ENCODE measurements at places on chromosomes 3 and 15. TPM values are rescaled to one million over a fixed set of nuclear protein-coding genes. Genes with fewer than 3 reads are reported as not detected.

DNA sequence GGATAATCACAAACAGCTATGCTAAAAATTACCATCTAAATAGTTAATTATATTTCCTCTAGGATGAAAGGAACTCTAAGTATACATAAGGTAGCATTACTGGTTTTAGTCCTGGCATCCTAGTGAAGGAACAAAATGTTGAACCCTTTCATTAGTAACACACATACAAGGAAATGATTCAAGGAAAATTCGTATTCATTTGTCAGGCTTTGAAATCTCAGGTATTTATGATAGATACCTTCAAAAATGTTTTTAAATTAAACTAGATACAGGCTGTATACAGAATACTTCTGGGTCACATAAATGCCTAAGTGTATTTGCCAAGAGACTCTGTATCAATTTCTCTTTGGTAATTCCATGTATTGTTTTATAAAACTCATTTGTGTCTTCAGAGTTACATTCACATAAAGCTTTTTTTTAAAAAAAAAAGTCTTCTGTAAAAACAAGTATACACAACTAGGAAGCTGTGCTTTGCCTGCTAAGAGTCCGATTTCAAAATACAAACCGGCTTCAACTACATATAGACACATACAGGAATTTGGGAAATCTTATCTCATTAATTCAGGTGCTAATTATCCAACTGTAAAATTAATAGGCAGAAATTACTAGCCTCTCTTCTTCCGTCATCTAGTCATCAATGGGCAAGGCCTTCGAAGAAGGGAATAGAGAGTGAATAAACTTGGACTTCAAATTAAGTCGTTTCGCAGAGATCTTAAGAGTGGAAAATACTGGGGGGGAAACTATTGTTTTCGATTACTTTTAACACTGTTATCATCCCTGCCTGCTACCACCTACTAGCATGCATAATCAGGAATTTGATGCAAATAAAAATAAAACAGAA is 1.3 kb downstream of the SECISBP2L start:
- H3K27me3 ChIP-seq: no peaks in the 10 kb centered on the region
- H3K4me3 ChIP-seq: peak overlapping the region; percentile 68
- H3K4me1 ChIP-seq: peaks cover 14% of the 10 kb centered on the region
- H3K27ac ChIP-seq: peak overlapping the region; percentile 85
- H3K36me3 ChIP-seq: no peaks in the 10 kb centered on the region

Gene CHSY1
- total RNA-seq: 28.0 TPM

Gene ARGFX
- total RNA-seq: not detected

GRCh38 chr15:78177447-78177873 is 28.3 kb downstream of the IDH3A start:
- no peaks in the 10 kb centered on the region for H3K4me1 ChIP-seq
- H3K27me3 ChIP-seq: no peaks in the 10 kb centered on the region
- H3K36me3 ChIP-seq: no peaks in the 10 kb centered on the region
- DNase-seq: peak; percentile 65
- H3K4me3 ChIP-seq: no peak overlapping the region

Gene GOLGA6L10
- total RNA-seq: 0.12 TPM

Gene CCR1
- not detected for total RNA-seq

Gene LCTL
- total RNA-seq: not detected

Gene PPM1L
- total RNA-seq: 13.5 TPM

Measured in cardiac muscle cell (in vitro differentiated cells and primary cell).